GM23338 (cell line): ENCODE measurements at places on chromosomes 5 and 9. TPM values are rescaled to one million over a fixed set of nuclear protein-coding genes. Genes with fewer than 3 reads are reported as not detected.

The STPG3 gene
- not detected in 2 replicates for total RNA-seq

The MAMDC4 gene
- 4.1 and 6.8 TPM in 2 replicates for total RNA-seq

The ZFP62 gene
- total RNA-seq: 29.6 and 32.9 TPM in 2 replicates

The PCDHGC5 gene
- 0.54 and 1.5 TPM in 2 replicates for total RNA-seq

The FOXD4L6 gene
- total RNA-seq: 0.21 TPM in 1 of 2 replicates, not detected in the other

The SEMA5A gene
- total RNA-seq: 6.9 and 8.1 TPM in 2 replicates

The OR4F3 gene
- not detected in 2 replicates for total RNA-seq

The ADAMTS16 gene
- 14.3 and 15.4 TPM in 2 replicates for total RNA-seq

The CARD19 gene
- total RNA-seq: 24.7 and 36.8 TPM in 2 replicates

The C9 gene
- 2.8 TPM in 1 of 2 replicates, not detected in the other for total RNA-seq

The GFM2 gene
- 50.1 and 50.8 TPM in 2 replicates for total RNA-seq

The PCDHB5 gene
- total RNA-seq: 37.7 and 49.7 TPM in 2 replicates

The PTPN3 gene
- total RNA-seq: 2.6 and 2.8 TPM in 2 replicates

The COL23A1 gene
- total RNA-seq: 6.8 and 8.2 TPM in 2 replicates

The C9orf153 gene
- 0.12 TPM in 1 of 2 replicates, not detected in the other for total RNA-seq

The TMEM252 gene
- total RNA-seq: not detected in 2 replicates

The ARHGEF39 gene
- 16.8 and 25.7 TPM in 2 replicates for total RNA-seq

The GMCL2 gene
- 0.07 and 0.08 TPM in 2 replicates for total RNA-seq

The C5orf58 gene
- 1.0 TPM in 1 of 2 replicates, not detected in the other for total RNA-seq

The PCDHB2 gene
- total RNA-seq: 28.6 and 34.2 TPM in 2 replicates

The SRP19 gene
- total RNA-seq: 104 and 144 TPM in 2 replicates

The ANKRD33B gene
- 13.0 and 15.4 TPM in 2 replicates for total RNA-seq

The ANGPTL2 gene
- 5.2 and 7.1 TPM in 2 replicates for total RNA-seq

The HAVCR1 gene
- not detected in 2 replicates for total RNA-seq

The CATSPER3 gene
- 0.74 TPM in 1 of 2 replicates, not detected in the other for total RNA-seq

The ANKRD18B gene
- total RNA-seq: 4.1 and 6.4 TPM in 2 replicates

The SLCO4C1 gene
- 6.7 and 7.8 TPM in 2 replicates for total RNA-seq

The CENPH gene
- total RNA-seq: 95.1 and 99.4 TPM in 2 replicates

The CDH18 gene
- 0.66 and 1.3 TPM in 2 replicates for total RNA-seq

The SPRY4 gene
- 177 and 240 TPM in 2 replicates for total RNA-seq

The CSF2 gene
- not detected in 2 replicates for total RNA-seq

The OCLN gene
- total RNA-seq: 61.6 and 79.7 TPM in 2 replicates

The PCDHGA8 gene
- 4.6 and 5.3 TPM in 2 replicates for total RNA-seq

The GKAP1 gene
- 3.6 and 4.0 TPM in 2 replicates for total RNA-seq

The SLC6A19 gene
- not detected in 2 replicates for total RNA-seq

The TSSK1B gene
- total RNA-seq: 0.52 TPM in 1 of 2 replicates, not detected in the other

The LEAP2 gene
- 0.54 and 1.8 TPM in 2 replicates for total RNA-seq

The GRM6 gene
- total RNA-seq: not detected in 2 replicates

The GNA14 gene
- total RNA-seq: 10.5 and 11.1 TPM in 2 replicates

The IL3 gene
- total RNA-seq: not detected in 2 replicates

The SMIM33 gene
- total RNA-seq: not detected in 2 replicates

The ACTBL2 gene
- not detected in 2 replicates for total RNA-seq

The ERAP2 gene
- total RNA-seq: not detected in 2 replicates

The FREM1 gene
- 3.1 and 4.8 TPM in 2 replicates for total RNA-seq

The CORO2A gene
- total RNA-seq: 26.9 and 27.6 TPM in 2 replicates

The SLC4A9 gene
- total RNA-seq: 0.08 TPM in 1 of 2 replicates, not detected in the other

The MCIDAS gene
- 0.12 TPM in 1 of 2 replicates, not detected in the other for total RNA-seq

The SV2C gene
- 0.07 and 0.12 TPM in 2 replicates for total RNA-seq

The FOXD4 gene
- total RNA-seq: 0.31 TPM in 1 of 2 replicates, not detected in the other

The HSPB3 gene
- total RNA-seq: not detected in 2 replicates

The GDNF gene
- 0.17 TPM in 1 of 2 replicates, not detected in the other for total RNA-seq

The PCDHGB1 gene
- total RNA-seq: 8.9 and 9.1 TPM in 2 replicates
